KG1 (cell line): ENCODE measurements at places on chromosomes 13 and 19.

DNA sequence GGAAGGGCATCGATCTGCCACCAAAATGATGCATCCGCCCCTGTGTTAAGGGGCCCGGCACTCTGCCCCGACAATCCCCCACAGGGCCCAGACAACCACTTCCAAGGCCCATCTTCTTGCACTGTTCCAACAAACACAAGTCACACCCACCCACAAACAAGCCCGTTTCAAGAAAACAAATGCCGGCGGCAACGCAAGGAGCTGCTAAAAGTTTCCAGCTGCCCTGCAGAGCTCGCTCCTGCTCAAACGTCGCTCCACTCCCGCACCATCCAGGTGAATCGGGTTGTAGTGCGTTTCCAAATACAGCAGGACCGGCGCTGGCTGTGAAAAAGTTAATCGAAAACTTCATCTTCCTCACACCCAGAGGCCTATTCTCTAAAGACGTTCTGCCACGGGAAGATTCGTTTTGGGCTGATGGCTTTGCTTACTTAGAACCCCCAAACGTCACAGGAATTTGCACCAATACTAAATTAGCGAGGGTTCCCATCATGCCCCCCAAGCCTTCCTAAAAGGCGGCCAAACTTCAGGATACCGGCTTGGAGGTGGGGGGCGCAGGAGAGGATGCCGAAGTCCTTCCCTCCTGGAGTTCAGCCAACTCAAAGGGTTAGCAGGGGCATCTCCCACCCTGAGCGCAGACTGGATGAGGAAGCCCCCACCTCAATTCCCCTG, 107.4 kb upstream of the DOCK9 start:
- DNase-seq, result no peak

- no peak for DNase-seq
Measured at GRCh38 chr13:91329733-91330132, 17.8 kb upstream of the MIR17HG start.

DNA sequence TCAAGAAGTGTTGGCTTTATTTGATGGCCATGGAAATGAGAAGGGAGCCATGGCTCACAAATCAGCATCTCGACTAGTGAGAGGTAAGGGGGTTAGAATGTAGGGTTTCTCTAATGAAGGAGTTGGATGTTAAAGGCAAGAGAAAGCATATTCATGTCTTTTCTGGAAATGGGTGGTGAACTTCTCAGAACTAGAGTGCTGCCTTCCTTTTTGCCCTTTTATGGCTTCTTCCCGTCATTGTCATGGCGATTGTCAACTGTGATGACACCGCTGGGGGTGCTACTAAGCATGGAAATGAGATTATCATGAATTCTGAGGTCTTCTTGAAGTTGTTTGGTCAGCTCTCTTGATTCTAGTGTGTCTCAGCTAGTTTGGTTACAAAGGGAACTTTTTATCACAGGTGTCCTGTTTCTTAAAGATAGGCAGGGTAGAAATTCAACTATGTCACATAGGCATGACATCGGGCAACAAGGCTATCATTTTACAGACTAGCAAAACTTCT, 180.4 kb downstream of the LIG4 start:
- no peak for DNase-seq

DNA sequence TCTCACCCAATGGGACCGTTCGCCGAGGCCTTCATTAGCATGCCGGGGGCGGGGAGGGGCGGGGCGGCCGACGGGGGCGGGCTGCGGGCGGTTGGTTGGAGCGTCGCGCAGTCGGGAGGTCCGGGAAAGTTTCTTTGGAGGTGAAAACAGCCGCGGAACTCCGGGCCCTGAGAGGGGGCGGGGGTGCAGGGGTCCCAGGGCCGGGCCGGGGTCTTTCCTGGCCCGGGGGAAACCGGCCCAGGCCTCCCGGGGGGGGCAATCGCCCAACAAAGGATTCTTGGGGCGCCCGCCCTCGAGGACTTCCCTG, at the start of gene HMG20B:
HMG20B (plus strand) TSS at position 90 of the 307 bp plus-strand sequence. CDS start 366 bp downstream, outside the sequence.
- no peak for DNase-seq

DNA sequence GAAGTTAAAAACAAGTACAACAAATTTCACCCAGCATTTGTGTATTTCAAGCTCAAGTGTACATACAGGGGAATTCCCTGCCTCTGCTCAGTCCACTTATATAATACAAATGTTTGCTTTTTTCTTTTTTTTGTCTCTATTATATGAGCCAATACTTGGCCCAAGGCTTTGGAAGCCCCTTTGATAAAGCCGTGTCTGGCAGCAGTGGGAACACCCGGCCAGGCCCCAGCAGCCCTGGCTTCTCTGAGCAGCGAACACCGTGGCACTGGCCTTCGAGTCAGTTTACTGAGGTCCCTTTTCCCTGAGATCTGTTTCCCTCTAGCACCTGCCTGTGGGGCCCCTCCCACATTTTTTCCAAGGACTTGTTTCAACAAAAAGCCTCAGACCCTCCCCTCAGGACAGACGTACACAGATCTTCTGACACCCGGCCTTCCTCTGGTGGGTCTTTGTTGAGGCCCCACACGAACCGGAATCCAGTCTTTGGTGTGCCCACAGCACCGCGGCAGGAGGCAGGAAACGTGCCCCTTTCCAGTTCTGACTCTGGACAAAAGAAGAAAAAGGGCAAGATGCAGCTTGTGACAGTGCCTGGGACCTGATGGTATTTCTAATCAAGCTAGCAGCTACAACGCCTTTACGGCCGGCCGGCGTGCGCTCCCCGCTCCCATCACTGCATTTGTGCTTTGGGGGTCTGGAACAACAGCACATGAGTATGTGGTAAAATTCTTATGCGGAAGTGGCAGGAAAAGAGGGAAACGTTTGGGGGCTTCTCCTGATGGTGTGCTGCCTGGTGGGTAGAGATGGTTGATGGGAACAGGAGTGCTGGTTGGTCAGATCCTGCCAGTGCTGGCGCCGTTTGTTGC, 13.8 kb downstream of the SIPA1L3 start:
- DNase-seq, result no peak

DNA sequence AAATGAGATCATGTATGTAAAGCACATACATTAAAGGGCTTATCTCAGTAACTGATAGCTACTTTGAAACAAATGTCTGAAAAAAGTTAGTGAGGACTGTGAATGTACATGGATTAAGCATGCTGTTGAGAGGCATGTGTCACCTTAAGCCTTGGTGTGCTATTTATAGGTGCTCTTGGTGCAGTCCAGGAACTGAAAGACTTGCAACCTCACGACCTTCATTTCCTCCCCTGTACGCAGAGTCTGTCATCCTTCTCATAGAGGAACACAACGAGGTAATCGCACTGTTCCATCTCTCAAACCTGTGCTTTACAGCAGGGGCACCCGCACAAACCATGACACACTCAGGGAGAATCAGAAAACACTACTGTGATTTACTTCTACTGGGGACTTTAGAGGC, 65.6 kb downstream of the UFM1 start:
- DNase-seq, result no peak

GRCh38 chr13:59166174-59166573, 997.6 kb downstream of the DIAPH3 start:
- DNase-seq, result no peak

DNA sequence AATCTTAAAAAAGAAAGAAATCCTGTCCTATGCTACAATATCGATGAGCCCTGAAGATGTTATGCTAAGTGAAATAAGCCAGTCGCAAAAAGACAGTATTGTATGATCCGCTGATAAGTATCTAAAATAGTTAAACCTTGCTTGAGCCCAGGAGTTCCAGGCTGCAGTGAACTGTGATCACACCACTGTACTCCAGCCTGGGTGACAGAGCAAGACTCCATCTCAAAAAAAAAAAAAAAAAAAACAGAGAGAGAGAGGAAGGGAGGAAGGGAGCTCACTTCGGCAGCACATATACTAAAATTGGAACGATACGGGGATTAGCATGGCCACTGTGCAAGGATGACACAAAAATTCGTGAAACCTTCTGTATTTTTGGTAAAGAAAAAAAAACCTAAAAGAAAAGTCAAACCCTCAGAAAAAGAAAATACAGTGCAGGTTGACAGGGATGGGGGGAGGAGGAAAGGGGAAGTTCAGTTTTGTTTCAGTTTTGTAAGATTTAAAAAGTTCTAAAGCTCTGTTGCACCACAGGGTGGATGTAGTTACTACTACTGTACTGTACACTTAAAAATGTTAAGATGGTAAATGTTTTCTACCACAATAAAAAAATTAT, 8.4 kb downstream of the CLASRP start:
- DNase-seq, result peak; percentile 8

DNA sequence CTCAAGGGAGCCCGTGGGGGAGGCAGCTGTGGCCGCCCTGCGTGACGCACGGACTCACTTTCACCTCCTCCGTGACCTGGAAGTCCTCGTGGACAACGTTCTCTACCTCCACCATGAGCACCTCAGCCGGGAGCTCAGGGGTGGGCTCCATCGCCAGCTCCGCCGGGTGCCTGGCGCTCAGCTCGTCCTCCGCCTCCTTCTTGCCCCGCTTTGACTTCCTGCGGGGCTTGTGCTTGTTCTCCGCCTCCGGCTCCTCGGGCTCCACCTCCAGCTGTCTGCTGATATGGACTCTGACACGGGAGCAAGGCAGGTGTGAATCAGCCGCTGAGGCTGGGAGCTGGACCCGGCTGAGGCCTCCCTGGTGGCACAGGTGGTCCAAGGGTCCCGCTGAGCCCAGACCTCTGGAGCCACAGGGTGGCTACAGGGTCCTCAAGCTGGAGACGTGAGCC, 8.2 kb downstream of the LONP1 start:
- DNase-seq, result no peak

GRCh38 chr13:77518266-77518665, 17.2 kb upstream of the SCEL start:
- no peak for DNase-seq

- peak; percentile 68 for DNase-seq
Measured at GRCh38 chr13:42272804-42273175, 838 bp downstream of the AKAP11 start.

- no peak for DNase-seq
Measured at GRCh38 chr13:24041651-24042225, 118.8 kb upstream of the SPATA13 start.

DNA sequence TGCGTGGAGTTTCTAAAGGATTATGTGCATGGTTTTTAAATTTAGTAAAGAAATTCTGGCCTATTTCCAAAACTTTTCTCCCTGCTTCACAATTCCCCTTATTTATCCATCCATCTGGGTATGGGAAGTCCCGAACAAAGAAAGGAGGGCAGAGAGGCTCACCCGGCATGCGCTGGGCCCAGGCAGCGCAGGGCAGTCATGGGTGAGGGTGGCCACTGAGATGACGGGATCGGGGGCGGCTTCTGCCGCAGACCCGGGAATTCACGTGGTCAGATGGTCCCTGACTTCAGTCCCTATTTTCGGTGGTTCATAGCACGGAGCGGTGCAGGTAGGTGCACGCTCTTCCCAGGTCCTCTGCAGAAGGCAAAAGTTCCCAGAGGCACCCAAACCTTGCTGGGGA, 14.5 kb downstream of the IRS2 start:
- DNase-seq, result no peak

- no peak for DNase-seq
Measured at GRCh38 chr19:48194844-48195830, 24.7 kb downstream of the ZSWIM9 start.

- no peak for DNase-seq
Measured at GRCh38 chr13:66689037-66689619, 541.0 kb downstream of the PCDH9 start.

- DNase-seq, result no peak
Measured at GRCh38 chr19:6227936-6228325, 51.8 kb downstream of the MLLT1 start.

GRCh38 chr19:48945817-48946216, 8.9 kb upstream of the BAX start:
- no peak for DNase-seq

GRCh38 chr19:47130589-47131227, at the start of gene SAE1:
SAE1 (plus strand) TSS chr19:47130835; CDS start chr19:47130931, 96 bp downstream.
- peak; percentile 97 for DNase-seq

DNA sequence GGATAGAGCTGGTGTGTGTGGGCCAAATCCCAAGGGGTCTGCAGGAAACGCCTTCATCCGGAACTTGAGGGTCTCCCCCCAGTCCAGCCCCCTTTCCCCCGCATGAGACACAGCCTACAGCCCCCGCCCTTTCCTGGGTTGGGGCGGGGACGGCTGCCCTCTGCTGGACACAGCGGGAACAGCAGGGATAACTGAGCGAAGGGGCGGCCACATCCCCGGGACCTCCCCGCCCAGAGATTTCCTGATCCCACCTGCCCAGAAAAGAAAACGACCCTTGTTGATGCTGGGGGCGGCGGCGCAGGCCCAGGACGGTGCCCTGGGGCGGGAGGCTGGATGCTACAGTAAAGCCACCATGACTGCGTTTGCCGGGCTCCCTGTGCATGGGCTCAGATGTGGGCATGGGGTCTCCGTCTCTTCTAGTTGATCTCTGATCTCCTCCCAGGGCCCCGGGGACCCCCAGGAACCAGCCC, 14.2 kb downstream of the ONECUT3 start:
- DNase-seq, result no peak

- no peak for DNase-seq
Measured at GRCh38 chr13:27183561-27184147, 12.0 kb upstream of the USP12 start.

DNA sequence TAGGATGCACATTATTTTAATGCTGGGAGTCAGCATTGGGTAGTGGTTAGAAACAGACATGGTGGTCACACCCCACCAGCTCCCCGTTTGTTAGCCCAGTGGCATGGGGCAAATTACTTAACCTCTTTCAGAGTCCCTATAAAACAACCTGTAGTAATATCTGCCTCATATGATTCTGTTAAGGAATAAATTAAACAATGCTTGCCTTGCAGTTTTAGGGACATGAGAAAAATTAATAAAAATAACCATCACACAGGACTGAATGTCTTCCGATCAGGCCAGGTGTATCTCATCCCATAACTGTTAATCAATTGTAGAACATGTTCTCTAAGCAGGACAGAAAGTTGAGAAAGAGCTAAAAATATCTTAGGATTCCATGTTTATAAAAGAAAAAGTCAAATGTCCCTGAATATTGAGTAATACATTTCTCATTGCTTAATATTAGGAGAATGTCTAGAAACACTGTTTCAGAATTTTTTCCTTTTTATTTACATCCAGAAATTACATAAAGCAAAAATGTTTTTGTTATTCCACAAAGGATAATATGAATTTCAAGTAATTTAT, 196.5 kb downstream of the GPC6 start:
- no peak for DNase-seq

- DNase-seq, result no peak
Measured at GRCh38 chr19:439167-439900, 21.5 kb downstream of the SHC2 start.

GRCh38 chr19:16945762-16946465, 57.1 kb downstream of the F2RL3 start:
- no peak for DNase-seq

- DNase-seq, result no peak
Measured at GRCh38 chr19:33214596-33214995, 11.1 kb downstream of the SLC7A10 start.

- DNase-seq, result no peak
Measured at GRCh38 chr13:66071608-66072007, 1158.5 kb downstream of the PCDH9 start.
